ENCODE measurements at places on chromosomes 16 and 17. TPM values are rescaled to one million over a fixed set of nuclear protein-coding genes. Genes with fewer than 3 reads are reported as not detected.
A peak's percentile ranks its signal among the peaks of the same experiment; 100 is the strongest.

Gene CPSF4L
- not detected for total RNA-seq

Gene CMTM2
- total RNA-seq = not detected

Gene HOXB9
- not detected for total RNA-seq

Gene TP53TG3C
- not detected for total RNA-seq

Gene ITFG1
- 22.2 TPM for total RNA-seq

Gene CASKIN2
- 32.3 TPM for total RNA-seq

Gene MT2A
- 9.2 TPM for total RNA-seq

Gene UTS2R
- 0.63 TPM for total RNA-seq

Gene ZACN
- not detected for total RNA-seq

Gene IRX6
- total RNA-seq = 0.55 TPM

Gene TMEM231
- 8.0 TPM for total RNA-seq

Gene LGALS9B
- total RNA-seq = not detected

Gene SLC5A10
- total RNA-seq = not detected

Gene CRHR1
- 0.56 TPM for total RNA-seq

Gene POLG2
- 30.9 TPM for total RNA-seq

DNA sequence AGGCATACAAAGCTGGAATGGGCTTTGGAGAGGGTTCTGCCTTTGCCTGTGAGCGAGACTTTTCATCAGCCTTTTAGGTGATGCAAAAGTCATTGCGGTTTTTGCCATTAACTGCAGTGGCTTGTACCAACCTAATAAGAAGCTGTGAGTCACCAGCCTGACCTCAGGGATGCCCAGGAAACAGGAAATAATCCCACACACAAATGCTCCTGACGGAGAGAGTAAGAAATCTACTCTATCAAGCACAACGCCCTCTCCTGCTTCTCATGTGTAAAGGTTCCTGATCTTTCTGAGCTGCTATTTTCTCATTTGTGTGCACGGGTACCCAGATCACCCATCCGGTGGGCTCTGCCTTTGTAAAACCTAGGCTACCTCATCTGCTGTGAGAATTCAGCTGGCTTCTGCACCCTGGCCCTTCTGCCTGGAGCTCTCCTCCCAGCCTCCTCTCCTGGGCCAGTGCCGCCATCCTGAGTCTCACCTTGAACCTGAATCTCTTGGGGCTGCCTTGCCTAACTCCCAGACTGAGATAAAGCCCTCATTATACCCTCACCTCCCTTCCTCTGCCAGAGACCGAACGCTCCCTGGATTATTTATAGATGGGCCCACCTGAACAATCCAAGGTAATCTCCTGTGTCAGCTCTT, 299.7 kb downstream of the C16orf95 start:
- DNase-seq = no peak
- H3K27ac ChIP-seq = no peak overlapping the region
- H3K4me1 ChIP-seq = no peaks in the 10 kb centered on the region
- no peaks in the 10 kb centered on the region for H3K36me3 ChIP-seq
- H3K27me3 ChIP-seq = no peaks in the 10 kb centered on the region
- no peak overlapping the region for H3K4me3 ChIP-seq

- no peaks in the 10 kb centered on the region for H3K4me1 ChIP-seq
- H3K27me3 ChIP-seq = no peaks in the 10 kb centered on the region
- H3K4me3 ChIP-seq = no peak overlapping the region
- no peak overlapping the region for H3K27ac ChIP-seq
Measured at GRCh38 chr17:30000001-30000754, 58.7 kb downstream of the EFCAB5 start.

DNA sequence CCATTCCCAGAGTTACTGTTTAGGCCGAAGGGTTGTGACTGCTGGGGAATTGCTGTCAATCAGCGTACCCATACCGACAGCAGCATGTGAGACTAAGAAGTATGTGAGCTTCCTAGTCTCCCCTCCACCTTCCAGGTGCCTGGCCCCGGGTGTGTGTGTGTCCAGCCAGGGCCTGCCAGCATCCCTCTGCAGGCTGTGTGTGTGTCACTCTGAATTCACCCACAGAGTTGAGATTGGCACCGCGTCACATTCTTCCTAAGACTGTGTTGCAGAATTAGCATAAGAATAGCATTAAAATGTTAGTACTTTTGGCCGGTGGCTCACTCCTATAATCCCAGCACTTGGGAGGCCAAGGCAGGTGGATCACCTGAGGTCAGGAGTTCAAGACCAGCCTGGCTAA, 31.8 kb downstream of the PRMT7 start:
- no peak overlapping the region for H3K27ac ChIP-seq
- peaks cover 18% of the 10 kb centered on the region for H3K36me3 ChIP-seq
- no peak for DNase-seq
- no peak overlapping the region for H3K4me3 ChIP-seq
- H3K4me1 ChIP-seq = no peaks in the 10 kb centered on the region

- no peaks in the 10 kb centered on the region for H3K27me3 ChIP-seq
- H3K4me1 ChIP-seq = peaks cover 8% of the 10 kb centered on the region
- H3K4me3 ChIP-seq = peak overlapping the region; percentile 86
- H3K36me3 ChIP-seq = peaks cover 16% of the 10 kb centered on the region
- 0 out of 2 replicates have a peak overlapping the region, but pooled peaks have one; percentile 45 for H3K27ac ChIP-seq
Measured at GRCh38 chr17:36592316-36592715, 637 bp downstream of the DHRS11 start.

GRCh38 chr16:81003610-81004460, 2.9 kb downstream of the CMC2 start:
- H3K27me3 ChIP-seq = no peaks in the 10 kb centered on the region
- no peaks in the 10 kb centered on the region for H3K36me3 ChIP-seq
- DNase-seq = no peak
- H3K4me1 ChIP-seq = no peaks in the 10 kb centered on the region
- H3K4me3 ChIP-seq = no peak overlapping the region

DNA sequence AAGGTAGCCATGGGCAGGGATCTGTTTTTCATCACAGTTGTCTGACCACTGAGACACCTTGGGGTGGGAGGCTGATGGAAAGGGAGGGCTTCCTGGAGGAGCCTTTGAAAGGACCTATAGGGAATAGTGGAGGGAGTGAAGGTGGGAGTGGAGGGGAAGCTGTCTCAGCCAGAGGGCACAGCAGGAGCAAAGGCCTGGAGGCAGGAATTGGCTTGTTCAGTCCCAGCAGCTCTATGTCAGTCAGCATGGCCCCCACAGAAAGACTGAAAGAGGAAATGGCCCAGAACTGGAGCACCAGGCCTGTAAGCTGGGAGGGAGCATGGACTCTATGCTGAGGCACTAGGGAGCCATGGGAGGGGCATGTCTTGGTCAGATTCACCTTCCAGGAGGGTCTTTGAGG, 12.8 kb upstream of the CBFB start:
- no peak overlapping the region for H3K4me3 ChIP-seq
- peaks cover 6% of the 10 kb centered on the region for H3K4me1 ChIP-seq
- H3K36me3 ChIP-seq = no peaks in the 10 kb centered on the region
- no peak overlapping the region for H3K27ac ChIP-seq
- H3K27me3 ChIP-seq = peaks cover 28% of the 10 kb centered on the region

GRCh38 chr16:1960665-1961630, 1.6 kb downstream of the NDUFB10 start:
- H3K4me3 ChIP-seq = peak overlapping the region; percentile 89
- no peak for DNase-seq
- H3K36me3 ChIP-seq = peaks cover 29% of the 10 kb centered on the region
- H3K27me3 ChIP-seq = no peaks in the 10 kb centered on the region
- no peaks in the 10 kb centered on the region for H3K4me1 ChIP-seq

- DNase-seq = no peak
- H3K27ac ChIP-seq = no peak overlapping the region
- H3K4me1 ChIP-seq = peaks cover 2% of the 10 kb centered on the region
- H3K4me3 ChIP-seq = no peak overlapping the region
Measured at GRCh38 chr16:2388139-2388874, 40.9 kb upstream of the CCNF start.

DNA sequence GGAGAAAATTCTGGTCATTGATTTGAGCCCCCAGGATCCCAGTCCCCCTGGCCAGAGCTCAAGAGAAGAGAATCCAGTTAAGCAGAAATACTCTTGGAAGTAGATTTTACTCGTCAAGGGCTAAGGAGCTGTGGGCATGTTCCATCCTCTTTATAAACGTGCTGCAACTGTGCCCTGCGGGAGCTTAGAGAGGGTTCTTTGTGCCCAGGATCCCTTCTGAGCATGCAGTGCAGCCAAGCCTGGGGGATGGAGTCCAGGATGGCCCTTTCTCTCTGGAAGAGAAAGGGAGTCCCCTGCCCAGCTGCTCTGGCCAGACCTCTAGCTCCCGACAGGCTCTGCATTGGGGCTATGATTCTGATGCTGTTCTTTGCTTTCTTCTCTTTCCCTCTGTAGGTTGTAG, 9.5 kb upstream of the LGALS9 start:
- H3K36me3 ChIP-seq = peaks cover 12% of the 10 kb centered on the region
- no peak overlapping the region for H3K27ac ChIP-seq
- H3K27me3 ChIP-seq = no peaks in the 10 kb centered on the region

GRCh38 chr16:82178352-82178751, 8.3 kb upstream of the MPHOSPH6 start:
- H3K27me3 ChIP-seq = no peaks in the 10 kb centered on the region
- no peak overlapping the region for H3K27ac ChIP-seq
- H3K4me3 ChIP-seq = no peak overlapping the region
- no peak for DNase-seq
- H3K36me3 ChIP-seq = no peaks in the 10 kb centered on the region

DNA sequence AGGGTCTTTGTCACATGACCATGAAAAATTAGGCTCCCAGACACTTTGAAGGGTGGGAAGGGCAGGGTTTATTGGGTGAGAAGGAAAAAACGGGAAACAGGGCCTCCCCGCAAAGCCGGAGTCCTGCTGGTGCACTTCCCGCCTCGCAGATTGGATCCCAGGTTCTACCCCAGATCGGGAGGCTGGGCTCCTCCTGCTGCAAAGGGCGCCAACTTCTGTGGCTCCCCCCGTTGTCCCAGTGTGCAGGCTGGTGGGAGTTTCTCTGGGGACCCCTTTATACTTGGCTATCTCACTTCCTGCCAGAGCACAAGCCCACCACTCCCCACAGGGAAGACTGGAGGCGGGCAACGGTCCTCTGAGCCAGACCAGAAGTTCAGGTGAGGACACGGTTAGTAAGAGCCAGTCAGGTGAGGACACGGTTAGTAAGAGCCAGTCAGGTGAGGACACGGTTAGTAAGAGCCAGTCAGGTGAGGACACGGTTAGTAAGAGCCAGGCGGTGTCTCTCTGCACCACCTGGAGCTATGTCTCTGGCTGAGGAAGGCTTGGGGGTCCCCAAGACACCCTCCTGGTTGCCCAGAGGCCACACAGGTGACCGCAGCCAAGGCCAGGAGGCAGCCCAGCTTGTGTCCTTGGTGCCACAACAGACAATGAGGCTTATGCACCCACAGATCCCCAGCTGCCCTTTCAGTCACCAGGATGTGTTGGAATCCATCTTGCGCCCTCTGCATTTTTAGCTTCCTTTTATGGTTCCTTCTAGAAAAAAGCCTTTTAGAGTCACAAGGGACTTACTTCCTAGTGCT, 48.1 kb upstream of the CHMP6 start:
- H3K4me3 ChIP-seq = no peak overlapping the region
- H3K4me1 ChIP-seq = no peaks in the 10 kb centered on the region
- no peak overlapping the region for H3K27ac ChIP-seq
- H3K27me3 ChIP-seq = no peaks in the 10 kb centered on the region

GRCh38 chr17:2240541-2240940, 63.0 kb downstream of the SMG6 start:
- no peak overlapping the region for H3K27ac ChIP-seq
- H3K4me3 ChIP-seq = no peak overlapping the region
- no peaks in the 10 kb centered on the region for H3K27me3 ChIP-seq
- H3K36me3 ChIP-seq = no peaks in the 10 kb centered on the region
- no peaks in the 10 kb centered on the region for H3K4me1 ChIP-seq
- no peak for DNase-seq

DNA sequence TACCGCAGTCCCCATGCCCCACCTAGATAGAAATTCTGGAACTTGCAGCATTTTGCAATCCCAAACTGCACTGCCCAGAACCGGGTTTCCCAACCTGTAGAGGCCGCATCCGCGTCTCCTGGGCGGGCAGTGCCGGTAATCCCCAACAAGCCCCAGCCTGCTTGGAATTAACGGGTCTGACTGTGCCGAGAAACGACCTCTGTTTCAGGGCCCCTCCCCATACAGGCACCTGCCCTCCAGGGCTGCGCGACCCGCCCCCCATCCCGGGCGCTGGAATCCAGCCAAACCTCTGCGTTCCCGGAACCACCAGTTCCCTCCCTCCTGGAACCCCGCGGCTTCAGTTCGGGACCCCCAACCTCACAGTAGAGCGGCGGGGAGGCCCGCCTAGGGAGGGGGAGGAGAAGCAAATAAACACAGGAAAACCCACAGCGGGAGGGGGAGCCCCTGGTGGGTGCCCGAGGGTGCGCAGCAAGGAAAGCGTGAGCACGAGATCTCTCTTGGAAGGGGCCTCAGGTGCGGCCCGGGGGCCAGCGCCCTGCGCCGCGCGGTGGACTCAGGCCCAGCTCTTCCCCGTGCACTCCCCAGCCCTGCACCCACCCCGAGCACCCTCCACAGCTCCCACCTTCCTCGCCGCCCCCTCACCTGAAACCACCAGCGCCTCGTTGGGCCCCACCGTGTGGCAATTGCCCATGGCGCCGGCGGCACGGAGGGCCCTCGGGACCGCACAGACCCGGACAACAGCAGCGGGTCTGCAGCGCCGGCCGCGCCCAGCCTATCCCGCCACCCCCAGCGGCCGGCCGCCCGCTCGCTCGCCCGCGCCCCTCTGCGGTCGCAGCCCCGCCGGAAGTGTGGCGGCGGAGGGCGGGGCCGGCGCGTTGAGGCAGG, at the start of gene FLOT2:
TSS of gene FLOT2 (minus strand) at position 850 of the 885 bp plus-strand sequence. CDS start at position 691, 159 bp downstream.
- H3K36me3 ChIP-seq = no peaks in the 10 kb centered on the region
- peaks cover 18% of the 10 kb centered on the region for H3K4me1 ChIP-seq
- H3K27me3 ChIP-seq = no peaks in the 10 kb centered on the region
- H3K4me3 ChIP-seq = peak within 1 kb of the TSS; percentile 88

DNA sequence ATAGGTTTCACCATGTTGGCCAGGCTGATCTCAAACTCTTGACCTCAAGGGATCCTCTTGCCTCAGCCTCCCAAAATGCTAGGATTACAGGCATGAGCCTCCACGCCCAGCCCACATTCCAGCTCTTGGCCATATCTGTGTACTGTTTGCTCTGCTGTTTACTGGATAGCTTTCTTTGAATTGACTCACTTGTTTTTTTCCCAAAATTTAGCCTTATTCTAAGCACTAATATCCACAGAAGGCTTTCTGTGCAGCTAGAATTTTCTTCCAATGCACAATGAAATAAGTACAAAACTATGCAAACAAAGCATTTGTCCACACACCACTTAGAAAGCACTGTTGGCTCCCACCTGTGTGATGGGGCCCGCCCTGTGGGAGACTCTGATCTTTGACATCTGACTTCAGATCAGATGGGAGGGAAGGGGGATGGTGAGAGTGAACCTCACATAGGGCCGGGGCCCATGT, 72.2 kb downstream of the CLEC16A start:
- H3K27ac ChIP-seq = no peak overlapping the region
- H3K4me3 ChIP-seq = no peak overlapping the region
- DNase-seq = no peak
- H3K4me1 ChIP-seq = no peaks in the 10 kb centered on the region
- no peaks in the 10 kb centered on the region for H3K36me3 ChIP-seq

- no peak overlapping the region for H3K4me3 ChIP-seq
- H3K27ac ChIP-seq = no peak overlapping the region
- no peaks in the 10 kb centered on the region for H3K4me1 ChIP-seq
Measured at GRCh38 chr17:77493901-77494663, 353.3 kb downstream of the SEC14L1 start.

- no peak for DNase-seq
- no peaks in the 10 kb centered on the region for H3K4me1 ChIP-seq
- H3K4me3 ChIP-seq = no peak overlapping the region
- no peaks in the 10 kb centered on the region for H3K36me3 ChIP-seq
Measured at GRCh38 chr17:13725288-13725990, 123.7 kb upstream of the HS3ST3A1 start.

GRCh38 chr17:44081681-44082080, 11.1 kb downstream of the G6PC3 start:
- DNase-seq = no peak
- H3K36me3 ChIP-seq = peaks cover 7% of the 10 kb centered on the region
- no peak overlapping the region for H3K4me3 ChIP-seq
- no peaks in the 10 kb centered on the region for H3K27me3 ChIP-seq
- H3K4me1 ChIP-seq = peaks cover 8% of the 10 kb centered on the region
- no peak overlapping the region for H3K27ac ChIP-seq

Data from H1 (cell line).